ENCODE measurements at places on chromosomes 1 and 21.

DNA sequence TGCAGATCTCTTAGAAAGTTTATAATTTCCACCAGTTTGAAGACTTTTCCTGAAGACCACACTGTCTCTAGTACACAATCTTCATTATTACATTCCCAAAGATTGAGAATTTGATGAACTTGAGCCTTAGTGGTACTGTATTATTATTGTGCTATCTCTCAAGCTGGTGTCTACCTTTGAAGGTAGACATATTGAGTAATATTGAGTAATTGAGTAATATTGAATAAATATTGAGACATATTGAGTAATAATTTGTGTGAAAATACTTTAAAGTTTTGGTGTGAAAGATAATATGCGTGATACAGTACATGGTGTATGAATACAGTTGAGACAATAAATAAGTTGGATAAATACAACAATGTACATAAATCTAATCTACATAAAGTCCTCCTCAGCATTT lies 613.1 kb upstream of the ADGRL2 start:
- no peak for DNase-seq

GRCh38 chr1:59085101-59085500 lies 211.8 kb upstream of the FGGY start:
- no peak for DNase-seq

GRCh38 chr1:216884614-216885229 lies 161.5 kb upstream of the ESRRG start:
- DNase-seq, result no peak

DNA sequence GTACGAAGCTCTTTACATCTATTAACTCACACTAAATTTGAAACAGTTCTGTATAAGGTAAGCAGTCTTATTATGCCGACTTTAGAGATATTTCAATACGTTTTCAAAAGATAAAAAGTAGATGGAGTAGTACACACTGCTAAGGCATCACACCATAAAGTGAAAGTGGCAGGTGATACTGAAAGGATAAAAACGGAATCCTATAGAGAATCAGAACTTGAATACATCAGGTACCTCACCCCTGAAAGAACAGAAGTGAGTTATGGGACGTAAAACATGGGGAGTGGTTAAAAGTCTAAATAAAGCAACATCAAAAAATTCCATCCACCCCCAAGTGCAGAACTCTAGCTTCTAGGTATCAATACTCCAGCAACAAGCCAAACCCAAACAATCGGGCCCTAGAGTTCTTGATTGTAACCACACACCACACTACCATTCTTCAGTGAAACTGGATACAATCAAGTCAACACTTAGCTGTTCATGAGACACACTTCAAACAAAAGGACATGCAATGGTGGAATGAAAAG lies 142.6 kb downstream of the SMYD3 start:
- no peak for DNase-seq

DNA sequence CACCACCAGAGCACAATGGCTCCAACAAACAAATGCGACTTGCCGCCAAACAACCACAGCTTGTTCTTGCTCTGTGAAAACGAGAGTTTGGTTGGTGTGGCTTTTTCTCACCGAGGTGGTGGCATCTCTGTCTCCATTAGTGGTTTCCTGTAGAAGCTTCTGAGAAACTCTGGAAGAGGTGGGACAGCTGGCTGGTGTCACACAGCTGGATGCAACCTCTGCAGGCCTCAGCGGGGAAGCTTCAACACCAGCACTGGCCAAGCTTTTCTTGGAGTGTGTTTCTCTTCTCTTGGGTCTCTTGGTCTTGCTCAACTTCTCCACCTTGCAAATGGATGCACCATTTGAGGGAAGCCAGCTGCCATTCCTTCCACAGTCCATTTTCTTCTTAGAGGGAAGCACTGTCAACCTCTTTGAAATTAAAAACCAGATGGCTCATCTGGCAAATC lies 124.8 kb downstream of the KCNN3 start:
- DNase-seq, result no peak

GRCh38 chr1:77475641-77476040 lies 193.8 kb downstream of the AK5 start:
- no peak for DNase-seq

DNA sequence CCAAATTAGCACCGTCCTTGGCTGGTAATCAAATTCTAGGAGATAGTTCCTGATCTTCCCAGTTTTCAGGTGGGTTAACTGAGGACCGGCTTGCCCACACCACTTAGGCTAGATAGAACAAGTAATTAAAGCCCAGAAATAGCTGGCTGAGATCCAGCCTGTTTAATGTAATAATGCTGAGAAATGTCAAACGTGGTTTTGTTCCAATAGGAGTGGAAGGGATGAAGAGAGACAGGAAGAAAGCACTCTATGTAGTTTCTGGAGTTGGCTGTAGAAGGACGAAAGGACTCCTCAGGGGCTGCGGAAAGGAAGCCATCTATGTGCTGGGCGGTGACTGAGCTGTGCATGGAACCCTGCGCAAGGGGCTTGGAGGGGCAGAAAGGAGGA lies 18.6 kb downstream of the NAV1 start:
- DNase-seq, result no peak

Data from HepG2 (cell line).